ENCODE measurements at places on chromosomes 7 and 10. TPM values are rescaled to one million over a fixed set of nuclear protein-coding genes. Genes with fewer than 3 reads are reported as not detected.

GRCh38 chr7:134785842-134786241, 6.4 kb downstream of the CALD1 start:
- no peak for DNase-seq

GRCh38 chr7:95253986-95254385, 70.3 kb downstream of the PON1 start:
- no peak for DNase-seq

DNA sequence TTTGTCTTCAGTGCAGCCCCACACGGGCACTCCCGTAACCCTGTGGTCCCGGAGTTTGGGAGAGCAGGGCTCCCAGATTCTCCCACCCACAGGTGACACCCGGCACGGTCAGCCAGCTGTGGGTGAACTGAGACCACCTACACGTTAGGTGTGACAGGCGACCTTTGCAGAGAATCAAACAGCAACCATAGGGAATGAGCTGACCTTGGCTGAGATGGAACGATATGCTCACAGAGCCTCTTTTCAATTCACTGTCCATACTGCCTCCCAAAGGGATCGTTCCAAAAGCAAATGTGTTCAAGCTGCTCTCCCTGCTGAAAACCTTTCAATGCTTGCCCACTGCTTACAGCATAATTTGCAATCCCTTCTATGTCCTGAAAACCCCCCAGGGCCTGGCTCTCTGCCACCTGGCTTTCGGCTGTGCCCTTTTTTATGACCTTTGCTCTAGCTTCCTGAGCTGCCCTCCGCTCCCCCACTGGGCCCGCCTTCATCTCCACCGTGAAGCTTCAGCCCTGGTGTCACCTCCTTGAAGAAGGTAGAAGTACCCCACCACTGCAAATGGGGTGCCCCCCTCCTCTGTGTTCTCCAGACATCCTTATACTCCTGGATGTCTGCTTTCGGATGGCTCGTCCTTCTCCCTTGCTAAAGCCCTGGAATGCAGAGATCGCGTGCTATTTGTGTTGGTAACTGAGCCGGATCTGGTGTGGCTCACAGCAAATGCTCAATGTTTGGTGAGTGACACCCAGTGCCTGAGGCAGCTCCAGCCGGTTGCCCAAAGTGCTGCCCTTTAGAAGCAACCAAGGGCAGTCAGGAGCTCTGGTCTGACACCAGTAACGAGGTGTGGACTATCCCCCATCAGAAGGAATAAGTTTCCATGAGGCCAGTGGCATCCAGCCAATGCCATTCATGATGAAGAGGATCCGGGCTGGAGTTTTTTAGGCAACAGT, 90.4 kb downstream of the KIAA1549 start:
- DNase-seq = no peak

DNA sequence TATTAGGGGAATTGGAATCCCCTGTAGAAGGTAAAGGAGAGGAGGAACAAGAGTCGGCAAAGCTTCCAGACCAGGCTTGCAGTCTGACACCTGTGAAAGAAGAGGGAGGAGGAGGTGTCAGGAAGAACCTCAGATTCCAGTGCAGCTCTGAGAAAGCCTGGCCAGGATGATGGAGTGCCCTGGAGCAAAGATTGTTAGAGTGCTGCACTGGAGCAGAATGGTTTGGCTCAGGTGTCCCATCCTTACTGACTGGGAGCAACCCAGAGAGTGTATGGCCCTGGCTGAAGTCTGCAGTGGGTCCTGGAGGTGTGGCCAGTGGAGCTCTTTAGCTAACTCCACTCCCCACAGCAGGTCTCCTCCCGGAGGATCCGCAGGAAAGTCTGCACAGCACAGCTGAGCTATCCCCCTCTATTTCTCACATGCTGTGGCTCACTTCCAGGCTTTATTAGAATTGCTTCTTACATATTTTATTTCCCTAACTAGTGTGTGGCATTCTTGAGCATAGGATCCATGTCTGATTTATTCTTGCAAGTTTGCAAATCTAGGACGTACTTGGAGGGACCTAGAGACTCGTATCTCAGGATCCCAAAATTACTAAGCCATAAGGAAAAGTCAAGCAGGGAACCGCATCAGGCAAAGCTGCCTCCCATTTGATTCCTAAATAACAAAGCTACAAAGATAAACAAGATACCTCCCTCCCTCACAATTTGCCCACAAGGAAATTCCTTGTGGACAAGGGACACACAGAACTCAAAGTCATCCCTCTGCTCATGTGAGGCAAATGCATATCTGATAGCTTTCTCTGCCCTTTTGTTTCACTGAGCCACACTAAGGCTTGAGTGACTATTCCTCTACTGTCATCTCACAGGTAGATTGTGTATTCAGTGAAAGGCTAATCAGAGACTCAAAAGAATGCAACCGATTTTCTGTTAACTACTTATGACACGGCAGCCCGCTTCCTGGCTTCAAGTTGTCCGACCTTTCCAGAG, 58.8 kb downstream of the VIM start:
- no peak for DNase-seq

GRCh38 chr7:115293628-115294240, 371.8 kb downstream of the MDFIC start:
- peak; percentile 43 for DNase-seq

DNA sequence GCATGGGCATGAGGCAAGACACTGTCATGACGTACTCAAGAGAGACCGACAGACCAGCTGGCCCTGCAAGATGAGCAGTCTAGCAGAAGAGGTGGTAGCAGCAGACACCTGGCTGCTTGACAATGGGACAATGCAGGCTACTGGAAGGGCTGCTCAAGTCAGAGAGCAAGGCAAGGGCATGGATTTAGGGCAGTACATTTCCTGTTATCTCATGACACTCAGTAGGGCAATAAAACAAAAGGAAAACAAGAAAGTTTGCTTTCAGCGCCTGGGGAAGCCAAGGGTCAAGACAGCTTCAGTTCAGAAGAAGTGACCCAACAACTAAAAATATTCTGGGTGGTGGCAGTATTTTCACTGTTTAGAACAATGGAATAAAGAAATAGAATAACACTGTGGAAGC, 331.8 kb upstream of the PHYHIPL start:
- DNase-seq = no peak

- no peak for DNase-seq
Observed at GRCh38 chr7:12731775-12732174, 44.3 kb downstream of the ARL4A start.

- no peak for DNase-seq
Observed at GRCh38 chr7:38311329-38311937, 38.0 kb upstream of the TARP start.

- peak; percentile 97 for DNase-seq
Observed at GRCh38 chr7:33773053-33773452, 132.3 kb upstream of the BMPER start.

DNA sequence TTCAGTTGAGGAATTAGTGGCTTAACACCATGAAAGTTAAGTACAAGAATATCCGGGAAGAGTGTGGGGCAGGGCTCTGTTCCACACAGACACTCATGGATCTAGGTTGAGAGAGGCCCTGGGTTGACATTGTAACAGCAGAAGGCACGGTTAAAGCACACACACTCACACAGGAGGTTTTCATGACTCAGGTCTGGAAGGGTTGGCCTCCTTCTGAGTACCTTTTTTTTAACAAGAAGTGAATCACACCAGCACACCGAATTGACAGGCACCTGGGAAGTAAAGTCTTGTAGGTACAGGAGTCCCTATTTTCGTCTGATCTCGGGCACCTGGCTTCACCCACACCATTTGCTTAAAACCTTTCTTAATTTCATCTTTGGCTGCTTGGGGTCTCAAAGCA, 509.4 kb upstream of the ADARB2 start:
- DNase-seq = peak; percentile 81

EN2 gene
- total RNA-seq = not detected

GRCh38 chr10:77925410-77925794, 1.2 kb downstream of the DLG5 start:
- peak; percentile 43 for DNase-seq

GRCh38 chr10:44467090-44467489, 82.2 kb upstream of the CXCL12 start:
- no peak for DNase-seq

DNA sequence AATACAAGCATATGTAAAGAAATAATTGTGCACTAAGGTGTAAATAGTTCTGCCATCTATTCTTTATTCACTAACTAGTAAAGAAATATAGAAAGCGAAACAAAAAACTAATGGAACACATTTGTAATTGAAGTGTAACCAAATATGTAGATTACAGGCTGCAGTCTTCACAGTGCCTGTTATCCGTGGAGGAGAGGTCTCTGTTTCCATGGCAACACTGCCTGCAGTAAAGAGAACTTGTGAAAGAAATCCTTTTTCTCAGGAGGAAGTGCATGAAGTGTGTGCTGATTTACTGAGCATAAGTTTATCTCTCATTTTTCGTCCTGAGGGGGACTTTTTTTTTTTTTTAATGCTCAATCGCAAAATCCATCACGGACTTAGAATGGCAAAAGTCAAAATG, 102.5 kb downstream of the APBB1IP start:
- no peak for DNase-seq

DNA sequence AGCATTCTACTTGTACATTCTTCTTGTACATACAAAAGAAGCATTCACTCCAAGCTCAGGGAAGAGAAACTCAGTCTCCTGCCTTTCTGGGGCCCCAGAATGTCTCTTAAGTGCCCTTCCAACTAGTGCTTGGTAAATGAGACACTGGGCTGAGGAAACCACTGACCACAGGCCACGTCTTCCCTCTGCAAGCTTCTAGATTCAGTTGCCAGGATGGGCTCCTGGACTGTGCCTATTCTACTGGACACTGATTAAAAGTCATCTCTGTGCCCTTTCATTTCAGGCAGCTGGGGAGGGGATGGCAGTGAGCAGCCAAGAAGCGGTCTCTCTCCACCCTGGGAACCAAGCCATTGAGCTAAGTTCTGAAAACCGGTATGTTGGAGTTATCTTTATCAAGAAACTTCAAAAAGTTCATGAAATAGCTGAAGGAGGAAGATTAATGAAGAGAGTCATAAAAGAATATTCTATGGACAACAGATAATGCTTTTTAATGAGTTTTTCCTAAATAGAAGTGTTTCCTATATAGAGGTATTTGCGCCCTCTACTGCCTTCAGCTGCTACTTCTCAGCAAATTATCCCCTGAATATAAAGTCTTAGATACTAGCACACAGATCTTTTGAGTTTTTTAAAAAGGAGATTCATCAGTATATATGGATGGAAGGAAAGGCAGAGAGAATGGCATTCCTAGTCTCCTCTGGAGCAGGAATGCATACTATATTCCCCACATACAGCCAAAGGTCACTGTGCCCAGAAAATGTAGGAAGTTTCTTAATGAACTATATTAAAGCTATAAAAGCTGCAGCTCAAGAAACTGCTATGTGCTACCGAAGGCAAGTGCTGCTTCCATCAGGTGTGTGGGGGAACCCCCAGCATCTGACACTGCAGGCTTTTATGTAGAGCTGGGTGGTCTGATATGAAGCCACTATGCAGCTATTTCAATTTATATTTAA, 8.4 kb upstream of the IFIT1B start:
- DNase-seq = peak; percentile 34

GRCh38 chr7:120959929-120960484, 9.4 kb downstream of the ING3 start:
- no peak for DNase-seq

DNA sequence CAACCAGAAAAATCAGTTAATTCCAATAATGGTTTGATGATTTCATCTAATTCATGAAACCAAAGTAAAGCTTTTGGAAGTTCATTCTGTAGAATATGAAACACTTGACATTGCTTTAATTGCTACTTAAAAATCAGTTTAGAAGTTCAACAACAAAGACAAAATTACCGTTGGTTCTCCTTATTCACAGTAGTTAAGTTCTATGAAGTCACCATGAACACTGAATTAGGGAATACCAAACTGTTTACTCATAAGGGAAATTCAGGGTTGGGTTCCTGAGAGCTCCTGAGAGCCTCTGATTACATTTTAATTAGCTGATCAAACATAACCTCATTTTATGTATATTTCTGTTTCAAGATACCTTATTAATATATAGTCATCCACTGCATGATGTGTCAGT, 46.2 kb downstream of the ZNF438 start:
- DNase-seq = peak; percentile 88

WEE2 gene
- not detected for total RNA-seq

GRCh38 chr10:62813453-62813852, 2.7 kb downstream of the EGR2 start:
- no peak for DNase-seq

DNA sequence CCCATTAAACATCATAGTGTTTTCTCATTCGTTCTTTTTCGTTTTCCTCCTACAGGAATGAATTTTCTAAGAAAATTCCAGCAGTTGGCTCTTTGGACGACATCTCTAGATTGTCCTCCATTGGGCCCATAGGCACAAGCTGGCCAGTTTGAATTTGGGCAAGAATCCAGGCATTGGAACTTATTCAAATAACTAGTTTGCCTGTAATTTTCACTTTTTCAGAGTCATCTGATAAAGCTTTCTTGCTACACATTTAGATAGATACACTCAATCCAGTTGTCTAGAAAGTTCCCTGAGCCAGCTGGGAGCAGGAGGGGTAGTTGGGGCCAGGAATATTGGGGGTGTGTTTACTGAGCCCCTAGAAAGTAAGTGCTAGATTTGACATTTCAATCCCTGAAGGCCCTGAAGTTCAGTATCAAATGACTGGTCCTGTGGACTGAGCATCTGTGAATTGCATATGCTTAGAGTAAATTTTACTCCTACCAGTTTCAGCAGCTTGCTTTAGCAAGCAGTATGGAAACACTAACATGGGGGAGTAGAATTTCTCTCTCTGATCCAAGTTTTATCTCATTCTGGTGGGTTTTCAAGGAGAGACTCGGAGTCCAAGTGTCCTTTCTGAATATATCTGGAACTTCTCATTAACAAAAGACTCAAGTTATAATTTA, 5.2 kb downstream of the EGFR start:
- DNase-seq = no peak

DNA sequence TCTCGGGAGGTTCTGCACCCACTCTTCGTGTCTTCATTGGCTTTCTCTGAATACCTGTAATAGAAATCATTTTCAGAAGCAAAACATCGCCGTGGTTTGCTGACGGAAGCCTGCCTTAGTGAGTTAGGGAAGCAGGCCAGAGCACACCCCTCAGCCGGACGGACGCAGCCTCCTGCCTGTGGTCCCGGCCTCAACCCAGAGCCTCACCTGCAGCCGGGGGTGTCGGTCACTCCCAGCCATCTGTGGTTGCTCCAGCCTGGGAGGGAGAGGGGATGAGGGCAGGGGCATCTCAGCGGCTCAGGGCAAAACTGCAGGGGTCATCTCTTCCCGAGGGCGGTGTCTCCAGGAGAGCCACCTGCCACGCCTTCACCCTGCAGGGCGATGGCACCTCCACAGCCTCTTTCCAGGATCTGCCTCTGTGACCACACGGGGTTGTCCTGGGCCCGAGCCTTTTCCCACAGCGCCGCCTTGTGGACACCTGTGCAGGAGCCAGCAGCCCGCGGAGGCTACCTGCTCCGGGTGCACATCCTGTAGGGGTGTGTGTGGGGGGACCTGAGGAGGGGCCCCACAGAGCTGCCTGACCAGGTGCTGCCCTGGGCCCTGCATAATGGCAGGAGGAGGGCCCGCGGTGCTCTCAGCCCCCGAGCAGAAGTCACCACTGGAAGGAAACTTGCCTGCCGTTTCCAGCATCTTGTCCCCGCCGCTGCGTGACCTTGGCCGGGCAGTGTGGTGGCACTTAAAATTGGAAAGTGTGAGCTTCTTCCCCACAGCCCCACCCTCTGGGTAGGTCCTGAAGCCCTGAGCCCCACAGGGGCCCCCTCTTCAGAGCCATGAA, 21.6 kb upstream of the AP5Z1 start:
- DNase-seq = peak; percentile 53

SPDYE8 gene
- total RNA-seq = not detected

Data from bronchial epithelial cell (primary cell).